ENCODE measurements at places on chromosomes 12 and 14. TPM values are rescaled to one million over a fixed set of nuclear protein-coding genes. Genes with fewer than 3 reads are reported as not detected.

Gene IRAK3
- 2.4 TPM for total RNA-seq

Gene ATP2A2
- total RNA-seq = 286 TPM

Gene TMEM63C
- 2.4 TPM for total RNA-seq

- no peaks in the 10 kb centered on the region for H3K4me1 ChIP-seq
- no peak for DNase-seq
- no peak overlapping the region for H3K4me3 ChIP-seq
- H3K27ac ChIP-seq = no peak overlapping the region
- no peaks in the 10 kb centered on the region for H3K36me3 ChIP-seq
These were observed 243.1 kb downstream of the BCAT1 start for GRCh38 chr12:24705741-24706358.

GRCh38 chr12:12244341-12244740 is 22.5 kb downstream of the LRP6 start:
- no peaks in the 10 kb centered on the region for H3K4me1 ChIP-seq
- H3K27me3 ChIP-seq = no peaks in the 10 kb centered on the region
- no peak overlapping the region for H3K27ac ChIP-seq
- no peak for DNase-seq
- H3K4me3 ChIP-seq = no peak overlapping the region
